Fibroblast of skin of abdomen (primary cell): ENCODE measurements at places on chromosomes 1 and 21.

DNA sequence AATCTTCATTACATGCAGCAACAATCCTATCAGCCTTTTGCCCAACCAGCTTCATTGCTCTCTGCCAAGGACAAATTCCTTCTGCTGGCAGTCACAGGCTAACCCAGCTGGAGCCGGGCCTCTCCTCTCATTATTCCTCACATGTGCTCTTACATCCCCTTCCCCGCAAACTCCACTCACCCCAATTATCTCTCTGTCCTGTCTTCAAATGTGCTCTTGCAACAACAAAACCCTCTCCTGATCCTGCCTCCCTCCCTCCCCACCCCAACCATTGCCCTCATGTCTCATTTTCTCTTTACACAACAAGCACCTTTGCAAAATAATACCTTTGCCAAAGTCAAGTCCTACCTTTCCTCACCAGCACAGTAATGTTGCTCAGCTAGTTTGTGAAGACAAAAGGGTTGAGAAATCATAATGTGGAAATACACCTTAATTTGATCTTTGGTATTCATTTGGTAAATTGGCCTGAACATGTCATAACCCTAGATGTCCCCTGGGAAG lies 36.0 kb upstream of the DHCR24 start:
- DNase-seq, result peak; percentile 17

GRCh38 chr1:210378736-210379135 lies 50.0 kb downstream of the HHAT start:
- DNase-seq, result peak; percentile 53

DNA sequence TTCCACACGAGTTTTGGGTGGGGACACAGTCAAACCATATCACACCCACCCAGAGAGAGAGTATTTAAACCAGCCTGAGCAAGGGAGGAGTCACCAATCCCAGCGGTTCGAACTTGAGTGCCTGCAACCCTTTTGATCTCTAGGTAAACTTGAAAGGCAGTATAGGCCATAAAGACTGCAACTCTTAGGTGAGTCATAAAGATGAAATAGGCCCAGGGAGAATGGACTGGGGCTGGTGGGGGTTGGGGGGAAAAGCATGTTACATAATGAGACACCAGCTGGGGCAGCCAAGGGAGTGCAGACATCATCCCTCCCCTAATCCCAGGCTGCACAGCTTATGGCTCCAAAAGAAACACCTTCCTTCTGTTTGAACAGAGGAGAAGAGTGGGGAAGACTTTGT lies 99.8 kb upstream of the LHX8 start:
- no peak for DNase-seq

- DNase-seq, result peak; percentile 70
Measured at GRCh38 chr1:226697151-226697928, 41.7 kb downstream of the ITPKB start.

- no peak for DNase-seq
Measured at GRCh38 chr1:86552376-86552775, 5.5 kb downstream of the CLCA4 start.

- DNase-seq, result peak; percentile 90
Measured at GRCh38 chr1:215022741-215023141, 59.8 kb upstream of the KCNK2 start.

DNA sequence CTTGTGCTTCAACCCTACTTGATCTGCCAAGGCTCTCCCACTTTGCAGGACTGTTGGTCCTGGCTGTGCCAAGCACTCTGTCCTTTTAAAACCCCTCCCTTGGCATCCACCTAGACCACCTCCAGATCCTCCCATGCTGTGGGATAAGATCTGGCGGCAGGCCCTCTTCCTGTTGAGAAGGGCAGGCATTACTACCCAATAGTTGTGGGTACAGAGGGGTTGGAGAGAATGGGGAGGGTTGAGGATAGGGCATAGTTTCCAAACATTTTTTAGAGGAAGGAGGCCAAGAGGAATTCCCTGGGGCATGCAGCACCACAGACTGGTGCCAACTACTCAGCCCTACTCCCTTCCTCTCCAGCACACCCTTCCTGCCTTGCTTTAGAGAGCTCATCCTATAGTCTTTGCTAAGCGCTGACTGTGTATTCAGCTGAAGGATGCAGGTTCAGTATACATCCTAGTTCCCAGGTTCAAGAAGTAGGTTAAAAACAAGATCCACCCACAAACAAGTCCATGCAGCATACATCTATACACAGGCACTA lies 70.7 kb downstream of the TRABD2B start:
- DNase-seq, result no peak

DNA sequence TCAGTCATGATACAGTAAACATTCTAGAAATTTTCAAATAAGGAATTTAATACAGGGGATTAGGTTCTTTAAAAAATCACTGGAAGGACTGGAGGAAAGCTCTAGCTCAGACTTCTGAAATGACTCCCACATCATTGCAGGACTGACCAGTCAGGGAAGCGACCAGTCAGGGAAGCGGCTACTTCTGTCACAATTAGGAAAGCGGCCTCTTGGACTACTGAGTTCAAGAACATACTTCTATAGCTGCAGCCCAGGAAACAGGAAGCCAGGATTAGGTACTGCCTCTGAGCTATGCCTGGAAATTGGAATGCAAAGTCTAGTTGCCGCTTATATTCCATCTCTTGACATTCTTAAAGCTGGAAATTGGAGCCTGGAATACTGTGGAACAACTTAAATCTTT lies 45.5 kb downstream of the USP25 start:
- no peak for DNase-seq

GRCh38 chr1:7538849-7539768 lies 232.0 kb upstream of the VAMP3 start:
- no peak for DNase-seq

- no peak for DNase-seq
Measured at GRCh38 chr1:143661418-143662101, 310.2 kb downstream of the FAM72C start.

DNA sequence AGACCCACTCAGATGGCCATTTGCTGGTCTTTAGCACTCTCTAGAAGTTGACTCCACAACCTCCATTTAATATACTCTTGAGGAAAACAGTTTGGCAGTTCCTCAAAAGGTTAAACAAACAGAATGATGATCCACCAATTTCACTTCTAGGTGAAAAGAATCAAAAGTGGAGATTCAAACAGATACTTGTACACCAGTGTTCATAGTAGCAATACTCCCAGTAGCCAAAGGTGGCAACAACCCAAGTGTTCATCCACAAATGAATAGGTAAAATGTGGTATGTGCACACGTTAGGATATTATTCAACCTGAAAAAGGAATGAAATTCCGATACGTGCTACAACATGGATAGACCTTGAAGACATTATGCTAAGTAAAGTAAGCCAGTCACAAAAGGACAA lies 6.3 kb downstream of the PRCC start:
- DNase-seq, result no peak

DNA sequence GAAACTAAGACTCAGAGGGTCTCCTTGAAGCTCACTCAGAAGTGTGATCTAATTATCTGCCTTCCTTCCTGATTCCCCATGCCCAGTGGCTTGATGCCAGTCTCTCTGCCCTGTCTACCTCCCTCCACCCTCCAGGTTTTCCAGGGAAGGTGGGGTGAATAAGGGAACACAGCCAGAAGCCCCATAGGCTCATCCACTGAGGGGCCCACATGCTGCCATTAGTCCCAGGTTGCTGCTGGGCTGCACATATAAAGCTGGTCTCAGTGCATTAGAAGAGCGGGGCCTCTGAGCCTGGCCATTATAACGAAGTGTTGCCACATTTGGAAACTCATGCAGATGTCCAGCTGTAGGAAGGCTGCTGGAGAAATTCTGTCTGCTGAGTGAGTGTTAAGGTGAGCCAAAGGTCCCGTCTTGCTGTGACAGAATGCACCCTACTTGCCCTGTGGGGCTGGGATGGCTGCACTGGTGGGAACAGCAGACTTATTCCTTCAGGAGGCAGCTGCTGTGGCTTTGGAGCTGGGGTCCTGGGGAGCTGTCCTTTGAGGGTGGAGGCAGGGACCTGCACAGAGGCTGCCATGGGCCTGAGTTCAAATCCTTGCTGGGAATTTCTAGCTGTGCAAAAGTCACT lies 2.9 kb downstream of the ADORA1 start:
- DNase-seq, result no peak

DNA sequence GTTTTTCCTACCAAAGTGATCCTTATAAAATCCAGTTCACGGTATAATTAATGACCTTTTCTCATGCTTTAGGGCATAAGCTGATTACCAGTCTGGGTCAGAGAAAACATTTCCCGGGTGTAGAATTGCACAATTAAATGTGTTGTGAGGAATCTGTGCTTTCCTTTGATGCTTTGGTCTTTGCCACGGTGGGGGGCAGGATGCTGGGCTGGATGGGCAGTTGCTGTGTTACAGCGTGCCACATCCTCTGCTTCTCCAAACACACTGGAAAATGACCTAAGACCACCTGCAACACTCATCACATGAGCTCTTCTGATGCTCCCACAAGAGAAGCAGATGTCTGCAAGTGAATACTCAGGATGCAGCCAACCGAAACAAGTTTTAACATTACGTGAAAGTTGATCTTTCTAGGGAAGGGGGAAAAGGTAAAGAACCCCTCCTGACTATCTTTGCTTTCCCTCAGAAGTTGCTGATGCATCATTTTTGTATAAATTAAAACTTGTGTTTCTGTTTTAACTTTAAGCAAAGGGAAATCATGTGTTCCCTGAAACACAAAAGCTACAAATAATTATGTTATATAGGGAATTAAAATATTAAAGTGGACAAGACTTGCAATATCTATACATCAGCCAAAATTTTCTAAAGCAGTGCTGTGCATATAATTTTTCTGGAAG lies 515.3 kb upstream of the NR5A2 start:
- no peak for DNase-seq

GRCh38 chr21:45577801-45578175 lies 35.5 kb upstream of the SLC19A1 start:
- DNase-seq, result no peak
